ENCODE measurements at places on chromosomes 3 and 15. TPM values are rescaled to one million over a fixed set of nuclear protein-coding genes. Genes with fewer than 3 reads are reported as not detected.

Gene CRYGS
- 0.89 TPM for total RNA-seq

Gene MAN2C1
- total RNA-seq, result 113 TPM

Gene RAF1
- total RNA-seq, result 97.4 TPM

Gene TMEM207
- not detected for total RNA-seq

Gene C2CD4A
- total RNA-seq, result 1.4 TPM

Gene RBP2
- total RNA-seq, result not detected

Gene KBTBD13
- not detected for total RNA-seq
